ENCODE measurements at places on chromosomes 16 and 17.

DNA sequence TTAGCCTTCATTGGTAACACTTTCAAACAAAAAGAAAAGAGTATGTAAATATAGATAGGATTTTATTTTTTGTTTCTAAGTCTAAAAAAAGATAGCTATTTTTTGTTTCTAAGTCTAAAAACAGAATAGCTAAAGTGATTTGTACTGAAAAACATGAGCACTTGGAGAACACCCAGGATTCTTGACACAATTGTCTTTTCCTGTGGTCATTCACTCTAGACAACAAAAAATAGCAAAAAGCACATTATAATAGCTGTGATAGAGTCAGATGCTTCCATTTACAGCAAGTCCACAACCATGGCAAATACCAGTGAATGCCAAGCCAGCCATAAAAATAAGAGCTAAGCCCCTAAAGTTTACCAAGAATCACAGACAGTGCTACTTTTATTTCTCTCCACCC lies 36.7 kb downstream of the SKAP1 start:
- DNase-seq = no peak

DNA sequence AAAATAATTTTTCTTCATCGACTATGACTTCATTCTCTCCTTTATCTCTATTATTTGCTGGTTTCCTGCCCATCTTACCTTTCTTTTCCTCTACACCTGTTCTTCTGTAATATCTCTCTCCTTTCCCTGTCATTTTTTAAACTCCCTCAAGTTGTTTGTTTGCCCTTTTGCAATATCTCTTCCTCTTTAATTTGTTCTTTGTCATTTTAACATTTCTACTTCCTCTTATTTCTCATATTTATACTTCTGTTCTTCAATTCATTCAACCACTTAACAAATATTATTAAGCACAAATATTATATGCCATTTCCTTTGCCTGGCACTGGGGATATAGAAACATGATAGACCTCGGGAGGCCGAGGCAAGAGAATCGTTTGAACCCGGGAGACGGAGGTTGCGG lies 22.6 kb downstream of the MAP3K3 start:
- no peak for DNase-seq

DNA sequence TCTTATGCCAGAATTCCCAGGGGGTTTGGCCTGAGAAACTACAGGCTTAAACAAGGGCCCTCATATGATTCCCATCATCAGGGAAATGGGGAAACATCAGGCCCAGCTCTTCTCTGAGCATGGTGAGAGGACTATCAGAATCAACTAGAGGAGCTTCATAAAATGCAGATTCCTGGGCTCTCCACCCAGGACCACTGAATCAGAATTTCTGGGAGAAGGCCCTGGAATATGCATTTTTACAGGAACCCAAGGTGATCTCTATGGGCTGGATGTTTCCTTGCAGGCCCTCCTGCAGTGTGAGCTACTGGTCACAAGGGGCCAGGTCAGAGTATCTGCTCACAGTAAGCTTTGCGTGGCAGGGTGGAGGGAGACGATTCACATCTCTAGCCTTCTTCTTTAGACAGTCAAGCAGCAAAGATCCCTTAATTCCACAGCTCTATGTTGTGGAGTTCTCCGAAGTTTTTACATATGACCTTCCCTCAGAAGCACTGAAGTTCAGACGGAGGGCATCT lies 38.8 kb upstream of the HOXB13 start:
- no peak for DNase-seq

GRCh38 chr17:14198575-14198974 lies 38.1 kb downstream of the CDRT15 start:
- DNase-seq = no peak

DNA sequence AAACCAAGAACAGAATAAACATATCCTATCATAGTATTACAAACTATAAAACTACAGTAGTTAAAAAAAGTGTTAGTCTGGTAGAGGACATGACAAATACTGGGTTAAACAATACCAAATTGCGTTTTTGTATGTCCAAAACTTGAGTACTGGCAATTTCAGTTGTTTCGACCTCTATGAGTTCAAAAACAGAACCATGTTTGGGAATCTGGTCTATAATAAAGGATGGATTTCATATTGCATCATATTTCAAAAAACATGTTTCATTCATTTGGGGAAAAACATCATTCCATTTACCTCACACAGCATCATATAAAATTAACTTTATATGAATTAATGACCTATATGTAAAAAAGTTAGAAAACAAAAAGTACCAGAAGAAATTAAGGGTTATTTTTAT lies 81.8 kb downstream of the TRIM37 start:
- DNase-seq = no peak

DNA sequence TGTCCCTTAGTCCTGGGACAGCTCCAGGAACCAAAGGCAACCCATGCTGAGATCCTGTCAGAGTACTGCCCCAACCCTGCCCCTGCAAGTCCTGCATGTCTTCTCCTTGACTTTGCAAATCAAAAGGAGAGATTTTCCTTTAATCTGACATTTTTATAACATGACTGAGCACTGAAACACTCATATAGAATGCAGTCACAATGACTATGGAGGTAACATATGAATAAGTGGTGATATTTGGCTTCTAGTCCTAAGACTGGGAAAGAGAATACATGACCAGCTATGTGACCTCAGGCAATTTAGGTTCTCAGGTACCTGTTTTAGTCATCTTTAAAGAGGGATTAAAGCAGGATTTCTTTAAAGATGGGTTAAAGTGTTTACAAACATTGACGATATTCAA lies 941.6 kb upstream of the CDH8 start:
- DNase-seq = no peak

Measured in natural killer cell treated with Interleukin-12 subunit alpha and Interleukin-12 subunit beta and Interleukin-15 and Interleukin-18, amount 100 ng/mL, for 72 hours (primary cell).